B cell (primary cell): ENCODE measurements at places on chromosomes 7 and 10. TPM values are rescaled to one million over a fixed set of nuclear protein-coding genes. Genes with fewer than 3 reads are reported as not detected.

DNA2 gene
- 1.6 and 2.7 TPM in 2 replicates for polyA plus RNA-seq

FAM3C gene
- 38.7 and 54.3 TPM in 2 replicates for polyA plus RNA-seq

ELOVL3 gene
- not detected in 2 replicates for polyA plus RNA-seq

VWC2 gene
- not detected in 2 replicates for polyA plus RNA-seq

VIPR2 gene
- polyA plus RNA-seq = 0.09 TPM in 1 of 2 replicates, not detected in the other

WIPF3 gene
- polyA plus RNA-seq = not detected in 2 replicates
